ENCODE measurements at places on chromosomes 4 and X.

DNA sequence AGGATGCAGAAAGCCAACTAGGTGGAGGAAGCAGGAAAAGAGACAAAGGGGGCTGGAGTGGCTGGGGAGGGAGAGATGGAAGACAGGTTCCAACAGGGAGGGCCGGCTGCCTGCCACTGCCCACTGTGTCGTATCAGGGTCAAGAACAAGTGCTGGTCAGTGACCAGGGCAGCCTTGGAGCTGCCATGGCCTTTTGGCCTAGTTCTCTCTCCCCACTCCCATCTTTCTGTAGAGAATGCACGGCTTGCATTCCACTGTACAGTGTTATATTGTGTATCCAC is 11.9 kb downstream of the L1CAM start:
- DNase-seq, result no peak

GRCh38 chr4:182863501-182863900 is 53.7 kb downstream of the DCTD start:
- no peak for DNase-seq

- DNase-seq, result no peak
Measured at GRCh38 chr4:13840502-13841190, 213.1 kb upstream of the BOD1L1 start.

DNA sequence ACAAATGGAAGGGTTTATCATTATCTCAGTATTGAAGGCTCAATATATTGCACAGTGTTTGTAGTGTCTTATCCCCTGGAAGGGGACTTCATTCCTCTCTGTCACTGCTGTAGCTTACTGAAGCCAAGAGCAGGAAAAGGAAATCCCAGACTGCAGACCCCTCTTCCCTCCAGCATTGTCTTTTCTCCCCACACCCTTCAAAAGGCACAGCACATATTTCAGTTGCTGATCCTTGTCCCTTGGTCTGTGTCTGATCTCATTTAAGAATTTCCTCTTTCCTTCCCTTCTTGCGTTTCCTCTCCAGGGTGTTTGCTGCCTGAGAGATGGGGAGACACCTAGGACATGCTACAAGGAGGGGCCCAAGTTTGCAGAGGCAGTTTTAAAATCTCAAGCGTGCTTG is 40.1 kb downstream of the STIM2 start:
- no peak for DNase-seq

GRCh38 chrX:155009994-155010472 is 12.5 kb downstream of the F8 start:
- DNase-seq, result no peak

DNA sequence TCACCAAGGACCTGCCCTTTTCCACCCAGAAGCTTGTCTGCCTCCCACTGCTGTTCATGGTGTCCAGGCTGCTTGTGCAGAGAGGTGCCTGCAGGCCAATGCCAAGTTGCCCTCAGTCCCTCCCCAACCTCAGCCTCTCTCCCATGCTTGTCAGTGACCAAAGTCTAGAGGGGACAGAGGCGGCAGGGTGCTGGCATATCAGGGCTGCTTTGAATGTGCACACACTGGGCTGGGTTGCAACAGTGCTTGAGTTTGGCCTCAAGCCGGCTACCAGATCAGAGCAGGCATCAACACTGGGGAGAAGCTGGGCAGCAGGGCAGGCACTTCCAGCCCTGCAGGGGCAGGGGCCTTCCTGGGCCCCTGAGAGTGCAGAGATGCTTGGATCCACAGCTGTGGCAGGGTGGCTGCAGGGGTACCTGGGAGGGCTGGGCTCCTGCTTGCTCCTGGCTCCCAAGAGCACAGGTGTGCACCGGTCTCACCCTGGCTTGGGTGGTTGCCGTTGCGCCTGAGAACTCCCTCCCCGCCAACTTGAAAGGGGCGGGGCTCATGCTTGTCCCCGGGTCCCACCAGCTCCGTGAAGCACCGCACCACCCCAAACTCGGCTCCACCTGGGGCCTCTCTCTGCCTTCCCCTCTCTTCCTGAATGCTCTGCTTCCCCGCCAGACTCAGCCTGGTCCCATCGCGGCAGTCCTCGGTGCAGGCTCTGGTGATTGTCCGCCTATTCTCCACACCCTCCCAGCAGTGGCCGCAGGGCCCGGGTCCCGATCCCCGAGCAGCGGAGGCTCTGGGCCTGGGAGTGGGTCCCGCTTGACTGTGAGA is 1681.9 kb upstream of the ADGRL3 start:
- DNase-seq, result no peak

GRCh38 chrX:68254738-68255645 is 178.3 kb downstream of the OPHN1 start:
- DNase-seq, result no peak

- DNase-seq, result no peak
Measured at GRCh38 chr4:80156410-80156809, 40.9 kb upstream of the PRDM8 start.

GRCh38 chrX:129493643-129494042 is 29.6 kb downstream of the SMARCA1 start:
- DNase-seq, result no peak

DNA sequence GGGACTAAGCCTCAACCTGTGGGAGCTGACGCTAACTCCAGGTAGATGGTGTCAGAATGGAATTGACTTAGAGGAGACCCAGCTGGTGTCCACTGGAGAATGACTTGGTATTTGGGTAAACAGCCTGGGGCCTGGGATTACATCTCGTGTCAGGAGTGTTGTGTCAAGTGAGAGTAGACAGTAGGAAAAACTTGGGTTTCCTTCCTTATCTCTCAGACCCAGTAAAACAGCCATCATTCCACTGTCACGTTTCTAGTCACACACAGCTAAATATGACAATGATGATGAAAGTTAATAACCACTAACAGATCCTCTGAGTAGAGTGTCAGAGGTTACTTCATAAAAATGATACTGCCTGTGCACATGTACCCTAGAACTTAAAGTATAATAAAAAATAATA is 13.8 kb downstream of the ZNF674 start:
- DNase-seq, result no peak

- DNase-seq, result peak; percentile 2
Measured at GRCh38 chr4:2286904-2287593, 25.1 kb upstream of the MXD4 start.

DNA sequence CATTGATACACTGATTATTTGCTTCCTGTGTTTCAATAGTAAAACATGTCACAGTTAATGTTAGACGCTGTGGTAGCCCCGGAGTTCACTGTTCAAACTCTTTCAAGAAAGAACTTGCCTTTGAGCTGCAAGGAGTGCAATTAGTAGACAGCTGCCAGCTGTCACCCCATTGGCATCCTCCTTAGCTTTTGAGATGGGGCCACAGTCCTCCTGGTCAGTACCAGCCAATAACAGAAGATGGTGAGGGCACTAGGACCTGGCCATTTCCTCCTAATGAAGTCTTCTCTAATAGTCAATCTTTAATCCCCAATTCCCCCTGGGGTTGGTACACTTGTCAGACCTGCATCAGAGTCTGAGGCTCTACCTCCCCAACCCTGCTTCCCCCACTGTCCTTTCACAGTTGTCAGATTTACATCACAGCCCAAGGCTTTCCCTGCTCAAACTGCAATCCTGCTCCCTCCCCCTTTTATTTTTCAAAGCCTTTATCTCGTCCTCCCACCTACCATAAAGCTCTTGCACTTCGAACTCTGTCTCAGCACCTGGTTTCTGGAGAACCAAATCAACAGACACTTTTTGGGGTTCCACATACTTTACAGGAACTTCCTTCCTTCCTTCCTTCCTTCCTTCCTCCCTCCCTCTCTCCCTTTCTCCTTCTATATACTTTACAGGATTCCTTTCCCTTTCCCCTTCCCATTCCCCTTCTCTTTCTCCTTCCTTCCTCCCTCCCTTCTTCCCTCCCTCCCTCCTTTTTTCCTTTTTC is 182.0 kb downstream of the RASL11B start:
- DNase-seq, result no peak

DNA sequence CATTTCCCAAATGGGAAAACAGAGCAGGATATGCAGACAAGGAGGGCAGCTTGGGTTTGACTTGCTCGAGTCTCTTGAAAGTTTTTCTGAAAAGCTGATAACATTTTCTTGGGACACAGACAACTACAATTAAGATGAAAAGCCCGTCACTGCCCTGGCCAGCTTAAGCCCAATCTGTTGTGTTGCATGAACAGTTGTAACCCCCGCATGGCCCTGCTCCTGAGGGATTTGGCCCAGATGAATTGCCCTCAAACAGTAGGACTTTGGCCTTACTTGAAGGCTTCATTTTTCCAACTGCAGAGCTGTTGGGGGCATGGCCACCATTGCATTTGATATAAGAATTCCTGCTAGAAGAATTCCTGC is 40.5 kb upstream of the MGST2 start:
- DNase-seq, result no peak

- DNase-seq, result no peak
Measured at GRCh38 chr4:17492876-17493275, 19.0 kb downstream of the QDPR start.

DNA sequence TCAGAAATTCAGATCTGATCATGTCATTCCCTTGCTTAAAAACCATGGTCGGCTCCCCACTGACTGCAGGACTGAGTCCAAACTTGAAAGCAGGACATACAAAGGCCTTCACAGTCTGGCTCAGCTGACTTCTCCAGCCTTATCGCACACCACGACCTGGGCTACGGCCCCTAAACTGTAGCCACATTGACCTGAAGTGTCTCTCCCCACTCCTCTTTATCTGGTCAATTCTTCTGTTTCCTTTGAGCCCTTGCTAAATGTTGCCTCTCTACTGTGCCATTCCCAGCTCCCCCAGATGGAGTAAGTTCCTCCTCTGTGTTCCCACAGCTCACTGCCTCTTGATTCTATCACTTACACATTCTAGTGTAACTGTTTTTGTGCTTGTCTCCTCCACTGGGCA is 60.5 kb upstream of the CITED1 start:
- DNase-seq, result no peak

DNA sequence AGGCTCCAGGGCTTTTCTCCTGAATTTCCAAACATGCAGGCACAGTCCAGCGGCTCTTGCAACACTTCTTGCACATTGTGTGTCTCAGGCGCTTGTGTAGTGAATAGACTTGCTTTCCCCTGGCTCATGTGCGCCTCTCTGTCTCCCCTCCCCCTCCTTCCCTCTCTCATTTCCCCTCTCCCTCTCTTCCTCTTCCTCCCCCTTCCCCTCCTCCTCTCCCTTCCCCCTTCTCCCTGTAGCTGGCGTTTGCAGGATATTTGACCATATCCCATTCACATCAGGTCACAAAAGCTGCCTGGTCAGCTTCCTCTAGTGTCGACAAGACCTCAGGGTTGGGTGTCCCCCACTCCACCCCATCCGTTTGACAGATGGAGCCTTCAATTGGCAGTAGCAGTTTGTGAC is 2.4 kb downstream of the CHST7 start:
- no peak for DNase-seq

DNA sequence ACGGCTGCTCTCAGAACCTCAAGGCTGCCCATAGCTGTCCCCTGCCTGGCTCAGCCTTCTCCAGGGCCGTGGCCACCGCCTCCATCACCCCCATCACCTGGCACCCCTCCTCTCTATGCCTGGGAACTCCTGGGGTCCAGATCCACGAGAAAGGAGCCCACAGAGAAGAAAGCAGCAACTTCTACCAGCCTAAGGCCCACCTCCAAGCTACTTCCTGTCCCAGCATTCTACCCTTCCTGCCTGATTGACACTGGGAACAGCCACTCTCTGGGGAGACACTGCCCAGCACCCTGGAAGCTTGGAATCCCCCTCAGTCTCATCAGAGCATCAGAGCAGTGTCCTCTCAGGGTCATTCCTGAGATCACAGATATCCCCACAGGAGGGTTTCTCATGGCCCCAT is 36.9 kb upstream of the PROM1 start:
- DNase-seq, result no peak

DNA sequence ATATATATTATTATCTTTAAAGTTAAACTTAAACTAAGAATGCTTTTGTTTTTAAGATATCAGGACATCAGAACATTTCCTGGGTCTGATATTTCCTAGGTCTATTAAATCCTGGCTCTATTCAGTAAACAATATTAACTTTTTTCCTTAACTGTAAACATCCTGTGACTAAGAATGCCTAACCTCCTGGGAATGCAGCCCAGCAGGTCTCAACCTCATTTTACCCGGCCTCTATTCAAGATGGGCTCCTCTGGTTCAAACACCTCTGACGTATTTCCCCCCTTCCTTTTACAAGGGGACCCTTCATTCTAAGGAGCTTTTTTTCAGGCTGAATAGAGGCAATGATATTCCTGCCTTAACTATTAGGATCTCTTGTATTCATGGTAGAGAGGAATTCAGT is 35.8 kb upstream of the DYNLT3 start:
- DNase-seq, result no peak

DNA sequence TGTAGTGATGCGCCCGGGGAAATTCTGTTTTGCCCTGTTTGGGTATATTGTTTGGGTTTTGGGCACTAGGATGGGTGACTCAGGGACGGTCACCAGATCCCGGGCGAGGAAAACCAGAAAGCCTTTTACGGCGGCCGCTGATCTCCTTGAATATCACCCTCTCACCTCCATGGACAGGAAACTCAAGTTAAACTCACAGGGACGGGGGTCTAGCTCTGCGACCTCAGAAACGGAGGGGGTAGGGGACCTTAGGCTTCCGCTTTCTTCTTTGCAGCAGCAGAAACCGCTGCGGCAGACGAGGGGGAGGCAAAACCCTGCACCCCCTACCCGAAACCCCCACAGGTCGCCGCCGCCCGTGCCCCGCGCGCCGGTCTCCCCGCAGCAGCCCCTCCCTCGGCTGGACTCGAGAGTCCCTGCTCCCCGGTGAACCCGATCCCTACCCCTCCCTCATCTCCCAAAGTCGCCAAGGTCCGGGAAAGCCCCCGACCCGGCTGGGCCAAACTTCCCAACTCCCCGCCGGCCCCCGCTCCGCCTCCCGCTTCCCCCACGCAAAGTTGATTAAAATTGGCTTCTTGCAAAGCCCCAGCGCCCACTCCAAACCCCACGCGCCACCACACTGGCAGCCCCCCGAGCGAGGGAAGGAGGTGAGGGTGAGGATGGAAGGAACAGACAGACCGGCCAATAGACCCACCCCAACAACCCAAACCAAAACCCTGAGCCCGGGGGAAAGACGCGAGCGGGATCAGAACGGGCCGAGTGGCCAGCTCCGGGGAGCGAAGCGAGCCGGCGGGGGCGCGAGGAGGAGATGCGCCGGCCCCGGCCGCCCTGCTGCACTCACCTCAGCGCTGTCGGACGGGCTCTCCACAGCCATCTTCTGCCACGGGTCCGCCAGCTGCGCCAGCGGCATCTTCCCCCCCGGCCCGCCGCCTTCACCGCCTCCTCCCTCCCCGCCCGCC is 705 bp downstream of the RPS6KA3 start:
- peak; percentile 12 for DNase-seq

- no peak for DNase-seq
Measured at GRCh38 chrX:13827298-13828090, 10.6 kb upstream of the GPM6B start.

DNA sequence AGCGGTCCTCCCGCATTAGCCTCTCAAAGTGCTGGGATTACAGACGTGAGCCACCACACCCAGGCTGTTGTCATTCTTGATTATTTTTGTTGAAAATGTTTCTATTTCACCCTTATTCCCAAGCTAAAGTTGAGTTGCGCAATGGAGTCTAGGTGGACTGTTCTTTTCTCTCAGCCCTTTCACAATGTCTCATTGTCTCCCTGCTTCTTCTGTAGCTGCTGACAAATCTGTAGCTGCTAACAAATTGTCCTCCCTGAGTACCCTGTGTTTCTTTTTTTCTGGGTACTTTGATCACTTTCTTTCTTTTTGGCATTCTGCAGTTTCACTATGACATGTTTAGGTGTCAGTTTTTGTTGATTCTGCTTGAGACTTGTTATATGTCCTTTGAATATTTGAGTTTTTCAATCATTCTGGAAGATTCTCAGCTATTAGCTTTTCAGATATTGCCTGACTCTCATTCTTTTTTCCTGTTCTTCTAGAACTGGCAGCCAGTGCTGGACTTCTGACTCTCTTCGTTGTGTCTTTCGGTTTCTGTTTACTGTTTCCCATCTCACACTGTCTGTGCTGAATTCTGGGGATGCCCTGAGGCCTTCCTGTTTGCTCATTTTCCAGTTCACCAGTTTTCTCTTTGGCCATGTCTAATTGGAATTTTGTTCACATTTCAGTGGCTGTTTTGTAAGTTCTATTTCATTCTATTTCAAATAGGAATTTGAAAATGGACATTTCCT is 6.6 kb downstream of the ABCD1 start:
- no peak for DNase-seq
